Lower leg skin (tissue), 4 donors: ENCODE measurements at places on chromosomes 7 and 10. TPM values are rescaled to one million over a fixed set of nuclear protein-coding genes. Genes with fewer than 3 reads are reported as not detected.

HECTD2 gene
- 6.9 TPM for total RNA-seq

ACTL6B gene
- not detected for total RNA-seq

VSTM4 gene
- total RNA-seq = 5.0 TPM

FGFR2 gene
- total RNA-seq = 131 TPM

PAPSS2 gene
- 4.8 TPM for total RNA-seq

C10orf53 gene
- not detected for total RNA-seq

EVX1 gene
- total RNA-seq = not detected

PILRA gene
- total RNA-seq = 2.2 TPM

FAM24B gene
- total RNA-seq = 1.4 TPM

NRP1 gene
- 24.6 TPM for total RNA-seq

TDRD1 gene
- total RNA-seq = 0.34 TPM

NUTM2B gene
- total RNA-seq = 1.3 TPM

CRYGN gene
- not detected for total RNA-seq

FEZF1 gene
- total RNA-seq = not detected

TAS2R60 gene
- total RNA-seq = not detected

CYP2C8 gene
- total RNA-seq = not detected

FAM25C gene
- 350 TPM for total RNA-seq

NKX1-2 gene
- 1.5 TPM for total RNA-seq

GIMAP2 gene
- 7.2 TPM for total RNA-seq

CCDC172 gene
- not detected for total RNA-seq

ABHD11 gene
- 26.8 TPM for total RNA-seq

CYP2C19 gene
- total RNA-seq = 0.25 TPM

IRF5 gene
- total RNA-seq = 23.4 TPM

SCD gene
- 23.8 TPM for total RNA-seq

ZNF425 gene
- total RNA-seq = 4.8 TPM

SMKR1 gene
- not detected for total RNA-seq

SEC31B gene
- 7.0 TPM for total RNA-seq

TMEM213 gene
- 3.8 TPM for total RNA-seq

TAS2R5 gene
- total RNA-seq = 1.3 TPM
